ENCODE measurements at places on chromosomes 6 and 20.

GRCh38 chr6:19137505-19137904, 699.7 kb upstream of the ID4 start:
- DNase-seq = no peak

DNA sequence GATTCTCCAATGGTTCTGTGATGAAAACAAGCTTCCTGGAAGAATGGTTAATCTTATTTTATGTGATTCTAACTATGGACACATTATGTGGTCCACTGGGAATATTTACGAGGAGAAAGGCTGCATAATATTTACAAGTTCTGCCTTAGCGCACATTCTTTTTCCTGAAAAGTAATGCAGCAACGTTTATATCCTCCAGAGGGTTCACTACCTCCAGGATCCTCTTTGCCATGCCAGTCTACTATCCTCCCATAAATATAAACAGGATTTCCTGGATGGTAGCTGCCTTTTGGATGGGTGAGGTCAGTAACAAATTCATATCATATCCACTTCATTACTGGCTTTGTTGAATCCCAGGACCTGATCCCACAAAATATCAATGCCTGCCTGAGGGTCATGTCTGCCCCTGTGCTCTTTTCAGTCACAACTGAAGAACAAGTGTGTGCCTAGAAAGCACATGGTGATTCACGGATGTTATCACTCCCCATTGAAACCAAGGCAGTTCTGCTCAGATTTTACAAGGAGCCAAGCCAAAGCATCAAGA, 30.4 kb downstream of the ADGRF5 start:
- no peak for DNase-seq

DNA sequence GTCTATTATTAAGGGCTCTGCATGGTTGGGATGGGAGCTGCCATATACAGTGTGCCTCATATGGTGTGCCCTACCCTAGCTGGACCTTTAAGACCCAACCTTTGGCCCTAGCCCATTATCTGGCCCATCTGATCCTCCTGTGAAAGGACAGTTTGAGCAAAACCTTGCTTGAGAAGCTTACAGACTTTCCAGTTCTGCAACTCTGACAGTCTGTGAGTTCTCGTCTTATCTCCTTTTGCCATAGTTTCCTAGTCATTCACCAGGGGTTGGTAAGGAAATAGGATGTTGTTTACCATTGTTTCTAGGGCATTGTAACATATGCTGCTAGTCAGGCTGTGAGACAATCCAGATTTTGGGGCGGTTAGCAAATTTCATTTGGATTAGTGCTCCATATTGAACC, 17.2 kb downstream of the CTNNBL1 start:
- no peak for DNase-seq

- no peak for DNase-seq
Measured at GRCh38 chr6:10991115-10991514, 53.0 kb downstream of the ELOVL2 start.

DNA sequence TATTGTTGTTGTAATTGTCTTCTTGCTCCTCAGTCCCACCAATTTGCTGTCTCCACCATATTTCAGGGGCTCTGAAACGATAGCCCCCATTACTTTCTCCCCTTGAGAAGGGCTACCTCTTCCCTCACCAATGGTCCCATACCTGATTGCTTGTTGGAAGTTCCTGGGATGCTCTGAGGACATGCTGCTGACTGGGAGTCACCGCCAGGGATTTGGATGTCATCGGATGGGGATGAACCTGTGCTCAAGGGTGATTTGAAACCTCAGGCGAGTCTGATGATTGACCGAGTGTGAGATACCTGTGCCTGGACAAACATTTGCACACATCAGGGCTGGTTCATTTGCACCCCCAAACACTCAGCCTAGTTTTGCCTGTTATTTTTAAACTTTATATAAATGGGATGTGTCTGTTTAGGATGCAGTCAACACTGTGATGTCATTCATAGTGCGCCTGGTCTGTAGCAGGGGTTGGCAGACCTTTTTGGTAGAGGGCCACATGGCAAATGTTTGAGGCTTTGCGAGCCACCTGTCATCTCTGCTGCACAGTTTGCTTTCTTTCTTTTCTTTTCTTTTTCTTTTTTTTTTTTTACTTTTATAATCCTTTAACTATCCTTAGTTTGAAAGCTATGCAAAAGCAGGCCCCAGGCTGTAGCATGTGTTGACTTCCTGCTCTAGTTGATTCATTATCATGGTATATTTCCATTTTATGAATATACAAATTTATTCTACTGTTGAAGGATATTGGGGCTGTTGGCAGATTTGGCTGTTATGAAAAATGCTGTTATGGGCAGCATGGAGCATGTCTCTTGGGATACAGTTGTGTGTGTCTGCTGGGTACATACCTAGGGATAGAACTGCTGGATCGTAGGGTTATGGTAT, 118.5 kb upstream of the PHACTR3 start:
- no peak for DNase-seq

GRCh38 chr6:118263921-118264486, 284.1 kb upstream of the PLN start:
- no peak for DNase-seq

DNA sequence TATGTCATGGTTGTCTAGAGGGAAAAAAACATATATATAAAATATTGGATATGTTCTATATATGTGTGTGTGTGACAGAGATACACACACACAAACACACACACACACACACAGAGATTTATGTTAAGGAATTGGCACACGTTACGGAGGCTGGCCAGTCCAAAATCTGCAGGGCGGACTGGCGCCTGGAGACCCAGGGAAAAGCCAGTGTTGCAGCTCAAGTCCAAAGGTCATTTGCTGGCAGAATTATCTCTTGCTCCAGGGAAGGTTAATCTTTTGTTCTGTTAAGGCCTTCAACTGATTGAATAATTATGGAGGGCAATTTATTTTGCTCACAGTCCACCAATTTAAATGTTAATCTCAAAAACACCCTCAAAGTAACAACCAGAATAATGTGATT, 37.5 kb upstream of the PDE7B start:
- no peak for DNase-seq

DNA sequence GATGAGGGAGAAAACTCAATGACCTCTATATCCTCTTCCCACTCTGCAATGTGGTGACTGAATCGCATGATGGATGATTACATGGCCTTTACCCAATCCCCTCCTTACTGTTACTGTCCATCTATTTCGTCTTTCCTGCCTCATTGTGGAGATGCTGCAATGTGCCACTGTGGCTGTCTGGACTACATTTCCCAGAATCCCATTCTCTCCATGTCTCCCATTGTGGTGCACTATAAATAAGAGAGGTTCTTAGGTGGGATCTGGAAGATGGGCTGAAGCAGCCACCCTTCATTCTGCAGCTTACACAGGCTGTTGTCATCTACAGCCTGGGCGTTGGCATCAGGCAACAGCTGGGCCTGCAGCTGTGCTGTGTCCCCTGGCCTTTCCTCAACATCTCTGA, 233.6 kb downstream of the PRKN start:
- no peak for DNase-seq

GRCh38 chr6:116616737-116617053, 416 bp downstream of the RSPH4A start:
- DNase-seq = no peak

DNA sequence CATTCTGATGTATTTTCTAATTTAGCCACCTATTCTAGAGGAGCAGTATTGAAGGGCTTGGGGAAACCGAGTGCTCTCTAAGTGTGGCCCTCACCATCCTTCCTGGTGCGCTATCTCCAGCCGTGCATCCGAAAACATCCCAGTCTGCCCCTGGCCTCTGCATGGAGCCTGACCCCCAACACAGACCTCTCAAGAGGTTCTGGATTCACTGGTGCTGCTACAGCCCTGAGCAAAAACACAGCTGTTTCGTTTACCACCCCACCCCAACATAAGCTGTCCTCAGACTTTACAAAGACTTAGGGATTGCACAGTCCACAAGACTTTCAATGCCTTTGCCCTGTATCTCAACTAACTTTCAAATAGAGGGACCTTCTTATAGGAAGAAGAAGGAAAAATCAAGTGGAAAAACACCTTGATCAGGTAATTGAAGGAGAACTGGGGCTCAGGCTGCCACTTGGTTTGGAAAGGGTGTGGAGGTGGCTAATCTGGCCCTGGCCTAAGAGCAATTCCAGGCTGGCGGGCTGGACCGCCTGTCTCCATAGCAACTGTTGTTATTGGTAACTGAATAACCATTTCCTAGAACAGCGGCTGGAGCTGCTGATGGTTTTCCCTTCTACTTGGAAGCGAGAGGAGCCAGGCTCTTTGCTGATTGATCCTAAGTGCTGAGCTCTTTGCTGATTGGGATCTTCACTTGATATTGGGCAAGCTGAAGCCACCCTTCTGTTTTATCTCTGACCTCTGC, 90.2 kb upstream of the TOX2 start:
- no peak for DNase-seq

GRCh38 chr6:149766156-149766769, 16.7 kb downstream of the PCMT1 start:
- no peak for DNase-seq

- no peak for DNase-seq
Measured at GRCh38 chr20:20333866-20334265, 34.0 kb upstream of the INSM1 start.

DNA sequence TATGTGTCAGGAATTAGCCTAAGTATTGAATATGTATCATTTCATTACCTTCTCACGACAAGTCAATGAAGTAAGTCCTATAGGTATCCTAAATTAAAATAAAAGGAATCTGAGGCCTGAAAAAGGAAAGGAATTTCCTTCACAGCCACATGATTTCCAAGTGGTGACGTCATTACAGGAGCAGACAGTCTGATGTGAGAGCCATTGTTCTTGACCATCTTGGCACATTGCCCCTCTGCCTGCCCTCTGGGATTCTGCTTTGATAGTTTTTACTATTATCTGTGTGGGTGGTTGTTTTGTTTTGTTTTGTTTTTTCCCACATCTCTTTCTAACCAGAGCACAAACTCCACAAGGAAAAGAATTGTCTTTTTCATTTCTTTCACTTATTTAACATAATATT, 219.8 kb upstream of the UFL1 start:
- DNase-seq = no peak

DNA sequence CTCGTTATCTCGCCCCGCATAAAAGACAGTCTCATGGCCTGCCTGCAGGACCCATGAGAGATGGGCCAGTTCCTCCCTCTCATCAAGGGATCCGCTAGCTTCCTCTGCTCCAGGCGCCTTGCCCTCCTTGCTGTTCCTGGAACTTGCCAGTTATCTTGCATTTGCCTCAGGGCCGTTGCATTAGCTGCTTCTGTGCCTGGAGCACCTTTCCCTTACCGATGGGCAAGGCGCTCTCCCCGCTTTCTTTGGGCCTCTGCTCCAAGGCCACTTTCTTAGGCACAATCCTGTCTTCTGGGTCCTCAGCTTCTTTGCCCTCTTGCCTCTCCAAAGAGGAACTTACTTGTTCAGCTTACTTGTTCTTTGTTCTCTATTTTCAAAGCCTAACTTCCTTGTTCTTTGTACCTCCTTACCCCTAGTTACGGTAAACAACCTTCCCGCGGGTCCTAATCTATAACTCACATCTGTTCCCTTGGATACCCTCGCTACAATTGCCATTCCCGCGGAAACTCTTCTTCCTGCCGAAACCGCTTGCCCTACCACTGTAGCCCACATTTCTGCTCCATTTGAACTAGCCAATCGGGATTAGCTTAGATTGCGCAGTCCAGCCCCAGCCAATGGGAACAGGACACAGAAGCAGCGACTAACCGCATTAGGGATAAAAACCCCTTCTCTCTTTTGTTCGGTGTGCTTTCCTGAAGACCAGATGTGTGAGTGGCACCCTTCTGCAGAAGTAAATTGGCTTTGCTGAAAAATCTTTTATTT, 887 bp upstream of the NSFL1C start:
- no peak for DNase-seq

GRCh38 chr20:10641893-10642292, 31.9 kb downstream of the JAG1 start:
- DNase-seq = no peak

DNA sequence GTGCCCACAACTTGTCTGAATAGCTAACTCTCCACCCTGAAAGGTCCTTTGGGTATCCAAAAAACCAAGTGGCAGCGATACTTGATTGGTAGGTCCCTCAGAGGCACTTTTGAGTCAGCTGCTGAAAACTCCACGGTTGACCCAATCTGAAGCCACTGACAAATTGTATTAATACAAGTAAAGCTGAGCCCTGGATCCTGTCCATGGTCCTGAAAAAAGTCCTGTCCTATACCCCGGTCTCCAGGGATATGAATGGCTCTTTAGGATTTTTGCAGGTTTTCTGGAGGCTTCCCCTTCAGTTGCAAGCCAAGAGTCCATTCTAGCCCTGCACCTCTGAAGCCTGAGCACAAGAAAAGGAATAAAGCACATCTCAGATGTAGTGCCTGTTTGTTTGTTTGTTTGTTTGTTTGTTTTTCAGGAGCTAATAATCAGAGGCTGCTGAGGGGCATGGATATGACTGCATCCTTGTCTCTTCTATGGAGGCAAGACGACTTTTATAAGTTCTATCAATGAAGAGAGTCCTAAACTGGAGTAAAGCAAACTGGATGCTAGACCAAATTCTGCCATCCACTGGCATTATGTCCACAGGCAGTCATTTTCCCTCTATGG, 1.7 kb upstream of the SLC12A5 start:
- DNase-seq = no peak

GRCh38 chr6:161044335-161044734, 52.8 kb downstream of the MAP3K4 start:
- DNase-seq = no peak

GRCh38 chr20:4342609-4343008, 327.3 kb upstream of the RNF24 start:
- no peak for DNase-seq

DNA sequence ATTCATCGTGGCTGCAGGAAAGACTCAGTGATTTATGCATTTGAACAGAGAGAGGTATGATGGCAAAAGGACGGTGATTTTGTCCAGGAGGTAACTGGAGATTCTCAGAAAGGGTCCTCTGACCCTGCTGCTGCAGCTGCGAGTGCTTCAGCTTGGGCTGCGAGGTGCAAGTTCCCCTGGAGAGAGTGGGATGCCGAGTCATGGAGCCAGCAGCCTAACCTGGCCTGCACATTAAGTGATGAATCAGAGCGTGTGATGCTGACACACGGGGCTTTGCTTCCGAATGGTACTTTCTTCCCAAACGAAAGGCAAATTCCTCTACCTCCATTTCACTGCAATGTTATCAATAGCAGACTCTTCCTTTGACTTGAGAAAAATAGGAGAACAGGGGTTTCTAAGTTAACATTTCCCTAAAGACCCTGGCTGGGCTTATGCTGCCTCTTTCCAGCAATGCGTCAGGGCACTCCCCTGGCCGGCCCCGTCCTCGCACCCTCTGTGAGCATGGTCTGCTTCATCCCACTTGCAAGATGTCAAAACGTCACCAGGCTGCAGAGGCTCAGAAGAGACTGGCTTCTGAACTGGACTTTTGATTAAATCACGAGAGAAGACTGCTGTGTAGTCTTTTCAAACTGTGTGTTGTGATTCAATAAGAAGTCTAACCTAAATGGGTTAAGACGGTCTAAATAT, 628.0 kb upstream of the AGPAT4 start:
- DNase-seq = no peak

Measured in NCI-H187 treated with DMSO at 0.1 percent for 48 hours (cell line).